ENCODE measurements at places on chromosomes 2 and 18.

DNA sequence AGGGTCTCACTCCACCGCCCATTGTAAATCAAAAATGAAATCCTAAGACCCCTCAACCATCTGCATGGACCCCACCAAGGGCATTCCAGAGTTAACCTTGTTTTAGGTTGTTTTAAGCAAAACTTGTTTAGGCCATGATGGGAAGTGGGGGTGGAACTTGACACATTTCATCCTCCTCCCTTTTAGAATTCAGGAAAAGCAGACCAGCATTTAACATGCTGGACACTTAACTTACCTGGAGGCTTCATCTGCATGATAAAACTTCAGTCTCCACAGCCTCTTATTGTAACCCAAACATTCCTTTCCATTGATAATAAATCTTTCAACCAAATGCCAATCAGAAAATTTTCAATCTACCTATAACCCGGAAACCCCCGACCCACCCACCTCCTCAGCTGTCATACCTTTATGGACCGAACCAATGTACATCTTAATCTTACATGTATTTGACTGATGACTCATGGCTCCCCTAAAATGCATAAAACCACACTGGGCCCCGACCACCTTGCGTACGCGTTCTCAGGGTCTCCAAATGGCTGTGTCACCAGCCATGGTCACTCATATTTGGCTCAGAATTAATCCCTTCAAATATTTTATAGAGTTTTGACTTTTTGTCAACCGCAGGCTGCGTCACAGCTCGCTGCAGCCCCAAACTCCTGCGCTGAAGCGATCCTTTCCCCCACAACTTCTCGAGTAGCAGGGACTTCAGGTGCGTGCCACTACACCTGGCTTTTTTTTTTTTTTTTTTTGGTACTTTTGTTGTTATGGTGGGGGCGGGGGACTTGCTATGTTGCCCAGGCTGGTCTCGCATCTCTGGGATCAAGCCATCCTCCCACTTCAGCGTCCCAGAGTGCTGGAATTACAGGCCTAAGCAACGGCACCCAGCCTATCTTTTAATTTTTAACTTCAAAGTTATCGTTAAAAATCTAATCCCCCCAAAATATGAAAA lies 917 bp downstream of the MPPE1 start:
- DNase-seq: no peak

DNA sequence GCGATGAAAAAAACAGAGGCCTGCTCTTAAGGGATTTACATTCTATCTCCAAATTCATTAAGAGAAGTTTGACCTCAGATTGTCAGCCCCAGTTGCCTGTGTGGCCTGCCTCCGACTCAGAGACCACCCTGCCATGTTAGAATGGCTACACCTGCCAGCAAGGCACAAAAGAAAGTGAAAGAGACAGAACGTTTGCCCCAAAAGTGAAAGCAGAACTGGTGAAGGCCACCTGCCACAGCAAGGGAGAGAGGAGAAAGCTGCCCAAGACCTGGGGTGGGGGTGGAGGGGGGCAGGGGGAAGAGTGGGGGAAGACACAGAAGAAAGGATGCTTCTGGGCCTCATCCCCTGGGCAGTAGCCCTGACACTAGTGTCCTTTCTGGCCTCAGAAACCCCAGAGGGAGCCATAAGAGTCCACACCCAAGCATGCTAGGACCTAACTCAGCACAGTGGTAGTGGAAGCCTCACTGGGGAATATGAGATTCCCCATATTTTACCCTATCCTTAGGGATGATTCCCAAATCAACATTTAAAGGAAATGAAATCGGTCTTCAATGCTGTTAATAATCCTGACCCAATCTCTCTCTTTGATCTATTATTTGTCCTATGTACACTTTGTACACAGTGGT lies 389.7 kb downstream of the TXNL1 start:
- no peak for DNase-seq

- no peak for DNase-seq
Measured at GRCh38 chr2:226615891-226616290, 183.7 kb downstream of the IRS1 start.

- no peak for DNase-seq
Measured at GRCh38 chr18:56632070-56633022, 6.0 kb downstream of the TXNL1 start.

- DNase-seq: no peak
Measured at GRCh38 chr2:241893265-241893664, 23.7 kb downstream of the RTP5 start.

DNA sequence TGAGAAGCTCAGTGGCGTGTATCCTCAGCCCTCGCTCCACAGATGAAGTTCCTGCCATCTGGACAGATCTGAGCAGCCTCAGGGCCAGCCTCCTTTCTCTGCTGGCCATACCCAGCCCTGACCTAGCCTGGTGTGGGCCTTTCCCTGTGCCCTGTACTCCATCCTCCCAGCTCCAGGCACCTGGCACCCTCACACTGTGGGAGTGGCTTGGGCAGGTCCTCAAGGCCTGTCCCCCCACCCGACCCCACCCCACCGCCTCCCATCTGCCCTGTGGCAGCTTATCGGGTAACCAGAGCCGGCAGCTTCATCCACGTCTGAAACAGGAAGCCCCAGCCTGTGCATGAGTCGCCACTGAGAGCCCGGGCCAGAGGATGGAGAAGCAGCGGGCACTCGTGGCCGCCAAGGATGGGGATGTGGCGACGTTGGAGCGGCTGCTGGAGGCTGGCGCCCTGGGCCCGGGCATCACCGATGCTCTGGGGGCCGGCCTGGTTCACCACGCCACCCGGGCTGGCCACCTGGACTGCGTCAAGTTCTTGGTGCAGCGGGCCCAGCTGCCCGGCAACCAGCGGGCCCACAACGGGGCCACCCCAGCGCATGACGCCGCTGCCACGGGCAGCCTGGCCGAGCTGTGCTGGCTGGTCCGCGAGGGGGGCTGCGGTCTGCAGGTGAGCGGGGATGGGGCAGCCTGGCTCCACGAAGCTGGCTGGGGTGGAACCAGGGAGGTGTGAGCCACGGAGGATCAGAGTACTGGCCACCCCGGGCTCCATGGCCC lies at the start of gene ESPNL:
Gene ESPNL, plus strand, starts transcription at position 292 of the 772 bp plus-strand sequence. Its CDS starts 80 bp downstream, at position 372.
- no peak for DNase-seq

All from central memory CD8-positive, alpha-beta T cell (primary cell).